Suppressor macrophage (primary cell): ENCODE measurements at places on chromosomes 5 and 9.

GRCh38 chr9:8648271-8648845 is 848.8 kb upstream of the DMAC1 start:
- DNase-seq, result no peak

GRCh38 chr5:59843511-59844213 is 49.9 kb downstream of the PDE4D start:
- no peak for DNase-seq

GRCh38 chr9:112041536-112042243 is 133.4 kb downstream of the SUSD1 start:
- DNase-seq, result no peak

- DNase-seq, result no peak
Observed at GRCh38 chr9:77939149-77939668, 92.4 kb downstream of the GNAQ start.

- no peak for DNase-seq
Observed at GRCh38 chr5:95845391-95845790, 22.9 kb upstream of the GLRX start.

GRCh38 chr5:127111112-127111511 is 37.8 kb upstream of the C5orf63 start:
- DNase-seq, result no peak

DNA sequence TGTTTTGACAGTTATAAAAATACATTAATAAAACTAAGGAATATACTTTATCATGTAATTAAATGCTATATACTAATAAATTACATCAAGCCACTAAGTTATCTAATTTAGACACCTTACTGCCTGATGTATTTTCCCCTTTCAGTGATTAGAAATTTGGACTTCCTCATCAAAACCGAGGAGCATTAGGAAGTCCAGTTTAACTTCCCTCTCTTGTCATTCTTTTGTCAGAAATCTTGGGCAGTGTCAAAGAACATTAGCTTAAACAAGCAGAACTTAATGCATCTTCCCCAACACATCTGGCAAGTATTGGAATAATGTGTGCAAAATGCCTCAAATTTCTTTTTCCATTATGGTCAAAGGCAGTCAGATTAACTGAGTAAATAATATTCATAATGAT is 81.6 kb downstream of the PLPP1 start:
- peak; percentile 52 for DNase-seq

GRCh38 chr5:145948047-145948446 is 11.7 kb downstream of the SH3RF2 start:
- no peak for DNase-seq
